ENCODE measurements at places on chromosomes 3 and 15. TPM values are rescaled to one million over a fixed set of nuclear protein-coding genes. Genes with fewer than 3 reads are reported as not detected.
A peak's percentile ranks its signal among the peaks of the same experiment; 100 is the strongest.

- no peak for DNase-seq
These were observed 59.9 kb upstream of the DGKG start for GRCh38 chr3:186421946-186422345.

- no peak for DNase-seq
These were observed 279.8 kb upstream of the ARRDC4 start for GRCh38 chr15:97680606-97681220.

DNA sequence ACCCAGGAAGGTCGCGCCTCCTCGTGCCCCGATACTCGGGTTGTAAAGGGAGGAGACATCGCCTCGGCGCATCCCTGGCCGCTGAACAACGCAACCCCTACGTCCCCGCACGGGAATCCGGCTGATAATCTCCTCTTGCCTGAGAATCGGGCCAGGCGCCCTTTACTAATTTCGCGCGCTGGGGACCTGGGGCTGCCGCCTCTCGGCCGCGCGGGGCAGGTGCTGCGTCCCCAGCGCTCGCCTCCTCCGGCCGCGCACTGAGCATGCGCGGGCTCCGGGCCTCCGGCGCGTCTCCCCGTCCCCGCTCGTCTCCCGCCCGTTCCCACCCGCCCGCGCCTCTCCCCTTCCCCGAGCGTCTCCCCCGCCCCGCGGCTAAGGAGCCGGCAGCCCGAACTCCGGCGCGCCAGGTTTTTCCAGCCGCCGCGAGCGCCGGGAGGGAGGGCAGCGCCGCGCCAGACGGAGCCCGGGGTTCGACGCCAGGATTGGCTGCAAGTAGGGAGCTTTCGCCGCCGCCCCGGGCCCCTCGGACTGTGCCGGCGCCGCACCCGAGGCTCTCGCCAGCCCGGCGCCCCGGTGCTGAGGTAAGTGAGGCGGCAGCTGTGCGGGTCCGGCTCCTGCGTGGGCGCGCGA is at the start of gene CNTN4:
TSS of gene CNTN4 (plus strand) at position 469 of the 630 bp plus-strand sequence.
- peak; percentile 25 for DNase-seq

The XCR1 gene
- total RNA-seq: not detected

DNA sequence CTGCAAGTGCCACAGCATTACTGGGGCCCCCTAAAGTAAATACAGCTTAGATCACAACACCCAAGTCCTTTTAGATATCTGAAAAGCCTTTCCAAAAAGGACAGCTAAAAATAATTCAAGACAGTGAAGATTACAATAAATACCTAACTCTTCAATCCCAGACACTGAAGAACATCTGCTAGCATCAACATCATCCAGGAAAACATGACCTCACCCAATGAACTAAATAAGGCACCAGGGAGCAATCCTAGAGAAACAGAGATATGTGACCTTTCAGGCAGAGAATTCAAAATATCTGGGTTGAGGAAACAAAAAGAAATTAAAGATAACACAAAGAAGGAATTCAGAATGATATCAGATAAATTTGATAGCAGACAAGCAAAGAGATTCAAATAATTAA is 71.7 kb upstream of the TTC14 start:
- DNase-seq: no peak
